ENCODE measurements at places on chromosomes 13 and 19.

GRCh38 chr13:58994077-58994476, 1169.7 kb downstream of the DIAPH3 start:
- no peak for DNase-seq

DNA sequence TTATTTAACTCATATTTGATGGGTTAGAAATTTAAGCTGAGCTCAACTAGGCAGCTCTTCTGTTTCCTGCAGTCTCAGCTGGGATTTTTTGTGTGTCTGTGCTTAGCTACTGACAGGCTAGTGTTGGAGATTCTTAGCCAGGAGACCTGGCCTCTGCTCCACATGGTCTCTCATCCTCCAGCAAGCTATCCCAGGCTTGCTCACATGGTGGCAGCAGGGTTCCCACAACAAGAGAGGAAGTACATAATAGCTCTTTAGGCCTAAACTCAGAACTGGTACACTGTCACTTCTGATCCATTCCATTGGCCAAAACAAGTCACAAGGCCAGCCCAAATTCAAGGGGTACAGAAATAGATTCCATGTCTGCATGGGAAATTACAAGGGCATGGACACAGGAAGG, 406.2 kb downstream of the SUCLA2 start:
- no peak for DNase-seq

DNA sequence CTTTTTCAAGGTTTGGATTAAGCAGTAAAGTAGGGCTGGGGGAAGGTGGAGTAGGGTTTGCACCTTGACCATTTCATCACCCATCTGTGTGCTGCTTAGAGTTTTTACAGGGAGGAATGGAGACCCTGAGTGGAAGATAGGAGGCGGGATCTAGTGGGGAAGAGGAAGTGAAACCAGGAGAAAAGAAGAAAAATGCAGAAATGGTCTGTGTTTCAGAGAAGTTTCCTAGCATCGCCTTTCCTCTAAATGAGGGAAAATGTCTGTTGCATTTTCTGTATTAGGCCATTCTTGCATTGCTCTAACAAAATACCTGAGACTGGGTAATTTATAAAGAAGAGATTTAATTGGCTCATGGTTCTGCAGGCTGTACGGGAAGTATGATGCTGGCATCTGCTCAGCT, 64.1 kb downstream of the TPT1 start:
- no peak for DNase-seq

DNA sequence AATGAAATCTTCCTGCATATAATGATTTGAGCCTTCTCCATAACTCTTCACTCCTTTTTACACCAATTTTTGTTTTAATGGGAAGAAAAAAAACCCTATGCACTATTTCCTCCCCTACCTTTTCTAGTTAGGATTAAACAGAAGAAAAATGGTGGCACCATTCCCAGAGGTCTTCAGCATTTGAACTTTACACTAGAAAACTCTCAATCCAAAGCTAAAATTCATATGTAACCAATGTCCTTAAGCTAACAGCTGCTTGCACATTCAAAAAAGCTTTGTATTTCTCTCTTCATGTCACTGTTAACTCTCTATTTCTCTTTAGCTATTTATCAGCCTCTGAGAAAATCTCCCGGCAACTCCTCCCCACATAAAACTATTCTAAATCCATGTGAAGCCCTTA, 90.3 kb upstream of the UBL3 start:
- no peak for DNase-seq

DNA sequence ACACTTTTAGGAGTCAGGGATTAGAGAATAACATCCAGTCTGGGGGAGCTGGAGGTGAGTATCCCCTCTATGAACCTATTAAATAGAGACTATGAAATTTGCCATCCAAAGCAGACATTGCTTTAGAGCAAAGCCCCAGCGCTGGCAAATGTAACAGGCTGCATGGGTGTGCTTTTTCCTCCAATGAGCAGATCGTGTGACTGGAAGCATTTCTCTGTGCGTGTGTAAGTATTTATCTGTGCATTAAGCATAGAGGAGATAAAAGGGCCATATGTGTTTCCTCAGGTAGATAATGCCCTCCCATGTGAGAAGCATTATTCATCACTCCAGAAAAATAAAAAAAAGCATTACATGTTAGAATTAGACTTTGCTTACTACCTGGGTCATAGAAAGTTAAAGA, 924 bp downstream of the TNFSF13B start:
- DNase-seq, result no peak

DNA sequence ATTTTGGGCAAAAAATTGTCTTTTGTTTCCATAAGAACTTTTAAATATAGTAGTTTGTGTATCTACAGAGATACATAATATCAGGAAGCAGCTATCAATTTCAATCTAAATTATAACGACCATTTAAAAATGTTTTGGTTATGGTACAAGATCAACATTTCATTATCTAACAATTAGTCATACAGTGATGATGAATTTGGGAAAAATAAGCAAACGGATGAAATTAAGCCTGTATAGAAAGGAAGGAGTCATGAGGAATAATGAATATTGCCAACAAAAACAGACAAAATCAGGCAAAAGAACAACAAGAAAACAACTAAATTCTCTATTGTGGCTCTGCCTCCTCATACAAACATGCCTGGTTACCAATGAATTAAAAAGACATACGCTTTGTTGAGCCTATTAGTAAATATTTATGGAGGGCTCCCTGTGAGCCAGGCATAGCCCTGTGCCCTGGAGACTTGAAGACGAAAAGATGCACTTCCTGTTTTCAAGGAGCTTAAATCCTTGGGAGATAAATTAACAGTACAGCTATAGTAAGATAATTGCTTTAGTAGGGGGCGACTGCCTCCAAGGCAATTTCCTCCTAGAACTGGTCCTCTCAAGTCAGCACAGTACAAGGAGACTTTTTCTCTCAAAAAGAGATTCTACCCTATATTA, 73.0 kb downstream of the NALCN start:
- DNase-seq, result no peak

- DNase-seq, result peak; percentile 67
Measured at GRCh38 chr19:49590971-49591730, at the start of gene PRR12. PRR12 (plus strand) TSS chr19:49591182; CDS start chr19:49591655, 473 bp downstream.

DNA sequence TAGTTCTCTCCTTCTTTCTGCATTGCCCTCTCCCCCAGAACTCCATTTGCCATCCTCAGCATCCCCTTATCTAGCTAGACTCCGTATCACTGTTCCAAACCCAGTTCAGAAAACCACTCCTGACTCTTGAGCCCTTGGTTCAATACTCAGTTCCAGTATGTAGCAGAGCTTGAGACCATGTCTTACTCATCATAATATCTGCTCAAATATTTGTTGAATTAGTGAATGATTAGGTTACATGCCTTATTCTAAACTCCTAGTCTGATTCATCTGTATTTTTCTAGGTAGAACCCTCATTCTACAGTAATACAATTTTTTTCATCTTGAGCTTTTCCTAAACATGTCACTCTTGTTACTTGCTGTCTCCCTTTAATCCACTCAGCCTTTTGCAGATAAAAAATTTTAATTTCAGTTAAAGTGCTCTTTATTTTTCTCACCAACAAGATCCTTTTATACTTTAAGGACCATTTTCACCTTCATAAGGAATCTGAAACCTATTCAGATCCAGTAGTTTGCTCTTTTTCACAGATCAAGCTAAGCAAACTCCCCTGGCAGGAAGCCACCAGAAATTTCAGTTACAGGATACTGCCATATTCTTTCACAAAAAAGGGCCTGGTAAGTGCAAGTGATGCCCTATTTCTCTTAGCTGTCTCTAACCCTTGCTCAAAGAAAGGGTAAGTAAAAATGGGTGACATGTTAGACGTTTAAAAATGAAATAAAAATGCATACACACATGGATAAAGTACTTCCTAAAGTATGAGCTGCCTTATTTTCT, 23.1 kb upstream of the INTS6 start:
- no peak for DNase-seq
